ENCODE measurements at places on chromosomes 5 and 9.

DNA sequence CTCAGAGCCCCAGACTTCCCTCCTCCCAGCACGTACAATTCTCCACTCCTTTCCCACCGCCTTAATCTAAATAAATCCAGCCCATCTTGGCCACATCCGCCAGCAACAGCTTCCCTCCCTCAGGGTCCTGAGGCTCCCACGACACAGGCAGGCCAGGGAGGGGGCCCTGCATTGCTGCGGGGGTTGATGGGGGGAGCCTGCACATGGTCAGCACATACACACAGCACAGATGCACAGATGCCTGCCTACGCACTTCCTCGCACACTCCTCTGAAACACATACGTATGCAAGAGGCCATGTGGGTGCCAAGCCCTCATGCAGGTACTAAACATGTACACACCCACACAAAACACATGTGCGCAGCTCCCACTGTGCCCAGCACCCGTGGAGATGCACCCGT, 14.8 kb downstream of the PDGFRB start:
- no peak for DNase-seq

- peak; percentile 48 for DNase-seq
Measured at GRCh38 chr9:27053369-27054022, 48.0 kb upstream of the LRRC19 start.

DNA sequence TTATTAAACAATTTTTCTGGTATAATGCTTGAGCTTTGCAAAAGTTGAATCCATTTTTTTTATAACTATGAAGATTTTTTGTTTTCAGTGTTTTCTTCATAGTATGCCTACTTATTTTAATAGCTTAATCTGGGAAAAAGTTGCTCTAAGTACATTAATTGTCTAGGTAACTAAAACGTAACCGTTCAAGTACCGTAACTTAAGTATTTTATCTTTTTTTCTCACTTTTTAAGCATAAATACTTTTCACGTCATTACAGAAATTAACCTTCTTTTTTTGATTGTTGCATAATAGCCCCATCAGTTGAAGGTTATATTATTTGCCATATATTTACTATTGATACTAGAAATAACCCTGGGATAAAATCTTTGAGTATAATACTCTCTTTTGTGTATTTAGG, 15.2 kb downstream of the TNPO1 start:
- no peak for DNase-seq

GRCh38 chr5:140548791-140549190, 1.3 kb downstream of the EIF4EBP3 start:
- DNase-seq = no peak

DNA sequence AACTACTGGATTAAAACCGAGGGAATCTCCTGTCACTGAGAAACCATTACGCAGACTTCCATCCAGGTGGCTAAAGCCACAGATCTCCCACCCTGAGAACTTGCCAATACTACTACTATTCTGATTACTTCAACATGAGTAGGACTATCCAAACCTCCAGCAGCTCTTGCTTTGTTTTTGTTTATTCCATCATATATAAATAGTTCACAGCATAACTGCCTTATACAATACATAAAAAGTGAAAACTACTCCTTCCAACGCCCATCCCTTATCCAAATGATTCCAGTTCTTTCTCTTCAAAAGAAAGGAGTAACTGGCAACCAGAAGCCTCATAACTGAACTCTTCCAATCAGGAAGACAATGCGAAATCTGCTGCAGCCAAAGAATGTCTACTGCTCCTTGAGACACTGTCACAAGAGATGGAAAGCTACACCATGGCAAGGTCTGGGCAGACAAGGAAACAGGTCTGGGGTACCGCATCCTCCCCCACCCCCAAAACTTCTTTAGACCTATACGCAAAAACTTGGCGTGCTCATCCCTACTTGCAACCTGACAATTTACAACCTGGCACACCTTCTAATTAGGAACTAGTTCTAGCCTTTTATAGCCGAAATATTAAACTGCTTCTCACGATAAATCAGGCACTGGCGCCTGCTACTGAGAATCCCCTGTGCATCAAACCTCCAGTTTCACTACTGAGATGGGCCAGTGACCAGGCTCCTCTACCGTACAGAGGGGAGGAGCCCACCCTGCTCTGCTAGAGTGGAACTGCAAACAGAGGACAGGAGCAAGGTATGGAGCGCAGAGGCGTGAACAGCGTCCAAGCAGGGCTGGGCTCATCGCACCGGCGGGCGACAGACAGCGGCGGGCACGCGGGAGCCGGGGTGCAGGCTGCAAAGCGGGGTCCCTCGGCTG, 986 bp downstream of the PLPP1 start:
- peak; percentile 72 for DNase-seq

DNA sequence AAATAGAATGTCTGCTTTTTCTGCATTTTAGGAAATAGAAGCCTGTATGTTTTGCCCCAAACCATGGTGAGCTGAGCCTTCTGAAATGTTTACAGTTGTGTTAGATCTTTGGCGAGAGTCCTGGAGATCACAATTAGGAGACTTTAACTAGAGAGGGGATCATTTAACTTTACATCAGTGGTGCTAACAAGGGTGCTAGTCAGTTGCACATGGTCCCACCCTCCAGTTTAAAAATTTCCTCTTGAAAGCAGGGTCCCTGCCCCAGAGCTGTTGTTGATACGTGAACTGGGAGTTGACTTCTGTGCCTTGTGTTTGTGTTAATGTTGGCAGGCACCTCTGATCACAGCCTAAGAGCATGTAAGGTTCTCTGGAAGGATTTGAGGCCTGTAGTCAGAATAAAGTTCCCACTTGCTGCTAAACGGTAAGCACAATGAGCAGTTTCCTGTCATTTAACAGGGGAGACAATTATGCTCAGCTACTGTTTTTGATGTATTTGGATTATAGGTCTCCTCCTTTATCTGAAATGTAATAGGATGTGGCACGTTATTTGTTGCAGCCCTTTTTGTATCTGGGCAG, 43.7 kb downstream of the RASGRF2 start:
- no peak for DNase-seq

DNA sequence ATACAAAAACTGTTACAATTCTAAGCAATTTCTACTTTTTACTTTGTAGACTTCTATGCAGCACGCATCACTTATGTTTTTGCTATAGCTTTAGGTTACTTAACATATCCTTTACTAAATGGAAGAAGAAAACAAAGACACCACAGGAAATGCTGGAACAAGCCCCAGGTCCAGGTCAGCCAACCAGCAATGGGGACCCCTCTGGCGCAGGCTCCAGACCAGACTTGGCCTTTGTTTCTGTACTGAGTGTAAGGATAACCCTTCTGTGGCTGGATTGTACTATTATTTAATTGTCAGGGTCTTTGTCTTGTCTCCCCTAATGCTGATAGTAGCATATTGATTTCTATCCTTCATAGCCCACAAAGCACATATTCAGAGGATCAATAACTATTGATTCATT, 4.2 kb downstream of the SEMA4D start:
- DNase-seq = no peak

GRCh38 chr5:142386137-142387023, 61.6 kb upstream of the SPRY4 start:
- DNase-seq = no peak

GRCh38 chr5:27773166-27773565, 734.8 kb upstream of the CDH9 start:
- no peak for DNase-seq

GRCh38 chr5:31962871-31963307, 211.2 kb downstream of the GOLPH3 start:
- no peak for DNase-seq

- DNase-seq = no peak
Measured at GRCh38 chr9:124594673-124595072, 87.5 kb upstream of the NR5A1 start.

GRCh38 chr5:68134033-68134668, 81.4 kb upstream of the PIK3R1 start:
- DNase-seq = no peak

DNA sequence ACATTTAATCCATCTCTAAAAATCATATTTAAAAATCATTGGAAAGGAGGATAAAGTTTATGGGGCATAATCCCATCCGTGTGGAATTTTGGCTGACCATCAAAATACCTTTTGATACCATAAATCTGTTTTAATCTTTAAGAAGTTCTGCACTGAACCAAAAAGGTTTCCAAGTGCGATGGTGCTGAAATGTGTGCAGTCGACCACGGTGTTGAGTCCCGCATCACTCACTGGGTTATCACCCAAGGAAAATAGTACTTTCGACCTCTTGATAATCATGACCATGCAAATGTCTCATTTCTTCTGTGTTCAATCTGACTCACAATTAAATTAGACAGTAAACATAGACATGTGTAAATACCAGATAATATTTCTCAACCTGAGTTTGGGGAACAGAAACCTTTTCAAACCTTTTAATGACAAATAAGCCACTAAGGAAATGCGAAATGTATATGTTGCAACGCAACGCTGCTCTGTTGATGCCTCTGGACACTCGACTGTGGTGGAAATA, 62.0 kb upstream of the CDH6 start:
- no peak for DNase-seq

DNA sequence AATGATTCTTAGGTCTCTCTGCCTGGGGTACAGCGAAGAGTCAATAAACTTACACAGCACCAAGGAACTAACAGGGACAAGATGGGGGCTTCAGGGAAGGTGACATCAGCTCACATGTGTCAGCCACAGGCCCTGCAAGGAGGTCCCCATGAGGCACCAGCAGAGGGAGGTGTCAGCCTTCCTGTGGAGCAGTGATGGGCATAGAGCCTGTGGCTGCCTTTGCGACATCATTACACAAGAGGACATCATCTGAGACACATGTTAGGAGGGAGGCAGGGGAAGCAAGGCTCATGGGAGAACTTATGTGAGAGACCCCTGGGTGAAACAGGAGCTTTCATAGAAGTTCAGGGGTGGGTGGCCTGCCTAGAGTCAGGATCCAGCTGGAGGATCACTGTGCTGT, 389.6 kb downstream of the SEMA5A start:
- DNase-seq = peak; percentile 20

DNA sequence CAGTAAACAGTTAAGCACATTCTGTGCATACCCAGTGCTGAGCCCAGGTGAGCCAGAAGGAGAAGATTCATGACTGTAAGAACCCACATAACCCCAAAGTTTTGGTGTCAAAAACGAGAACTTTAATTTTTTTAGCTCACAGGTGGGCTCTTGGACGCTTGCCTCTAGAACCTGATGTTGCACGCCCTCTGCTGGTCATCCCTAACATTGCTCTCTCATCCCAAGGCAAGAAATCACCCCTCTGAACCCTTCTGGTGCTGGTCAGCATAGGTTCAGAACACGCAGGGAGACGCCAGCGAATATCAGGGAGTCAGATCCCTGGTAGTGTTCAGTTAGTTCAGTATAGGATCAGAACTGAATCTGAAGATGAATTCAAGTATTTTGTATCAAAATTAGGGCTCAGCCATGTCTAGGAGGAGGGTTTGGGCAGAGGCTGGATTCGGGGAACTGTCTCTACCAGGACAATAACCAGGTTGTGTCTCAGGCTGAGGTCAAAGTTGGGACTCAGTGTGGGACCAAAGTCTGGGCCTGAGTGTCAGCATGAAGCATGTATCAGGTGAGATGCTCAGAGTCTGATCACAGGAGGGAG, 4.1 kb upstream of the DNAJB5 start:
- DNase-seq = peak; percentile 80

Measured in OCI-M1 (cell line).